ENCODE measurements at places on chromosomes 12 and 14. TPM values are rescaled to one million over a fixed set of nuclear protein-coding genes. Genes with fewer than 3 reads are reported as not detected.

Gene NTF3
- 7.4 TPM for total RNA-seq

Gene PLEKHG7
- not detected for total RNA-seq

Gene TAS2R20
- 5.5 TPM for total RNA-seq

Gene ASCL4
- total RNA-seq: not detected

Gene RD3L
- not detected for total RNA-seq

Gene RABGGTA
- total RNA-seq: 25.8 TPM

Gene DPPA3
- not detected for total RNA-seq

Gene B4GALNT1
- total RNA-seq: 5.2 TPM

Gene CDH24
- 6.4 TPM for total RNA-seq

Gene FZD10
- not detected for total RNA-seq

- DNase-seq: no peak
Observed at GRCh38 chr14:97854918-97855317, 1057.7 kb downstream of the VRK1 start.

DNA sequence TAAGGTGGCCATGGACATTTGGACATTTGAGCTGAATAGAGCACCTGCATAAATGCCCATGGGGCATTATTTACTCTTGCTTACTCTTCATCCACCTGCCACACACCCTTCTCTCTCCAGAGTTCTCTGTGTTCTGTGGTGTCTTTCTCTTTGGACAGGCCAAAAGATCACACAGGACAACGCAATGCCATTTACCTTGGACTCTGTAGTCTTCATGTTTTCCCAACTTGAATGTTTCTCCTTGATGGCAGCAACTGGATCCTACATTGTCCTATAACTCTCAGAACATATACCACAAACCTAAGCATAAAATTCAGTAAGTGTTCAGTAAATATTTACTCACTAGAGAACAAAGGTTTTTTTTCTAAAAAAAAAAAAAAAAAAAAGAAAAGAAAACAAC, 41.7 kb upstream of the PTHLH start:
- DNase-seq: no peak

- DNase-seq: no peak
Observed at GRCh38 chr14:53161758-53162435, 8.8 kb upstream of the DDHD1 start.

DNA sequence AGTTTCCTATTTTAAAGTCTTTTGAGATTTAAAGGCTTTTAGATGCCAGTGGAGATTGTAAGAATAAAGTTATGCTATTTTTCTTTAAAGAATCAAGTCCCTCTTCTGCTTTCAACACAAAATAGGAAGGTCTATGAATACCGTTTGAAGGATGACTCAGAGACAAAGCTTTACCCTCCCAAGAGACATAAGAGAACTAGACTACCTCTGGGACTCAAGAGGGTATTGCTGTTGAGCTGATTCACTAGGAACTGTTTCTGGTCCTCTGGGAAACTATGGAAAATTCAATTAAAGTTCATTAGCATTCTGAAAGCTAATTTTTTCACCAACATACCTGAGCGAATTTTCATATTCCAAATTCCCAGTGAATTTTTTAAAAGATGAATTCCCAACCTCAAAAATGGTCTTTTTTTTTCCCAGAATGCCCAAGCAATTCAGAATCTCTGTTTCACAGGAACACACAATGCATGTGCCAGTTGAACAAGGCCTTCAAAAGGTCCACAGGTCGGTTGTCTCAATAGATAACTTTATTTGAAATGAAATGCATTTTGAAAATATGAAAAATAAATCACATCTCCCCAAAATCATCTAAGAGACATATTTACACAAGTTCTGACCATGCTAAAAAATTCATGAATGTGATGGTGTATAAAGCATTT, 6.5 kb downstream of the PHLDA1 start:
- peak; percentile 80 for DNase-seq

- no peak for DNase-seq
Observed at GRCh38 chr12:107736914-107737313, 24.0 kb downstream of the PRDM4 start.

DNA sequence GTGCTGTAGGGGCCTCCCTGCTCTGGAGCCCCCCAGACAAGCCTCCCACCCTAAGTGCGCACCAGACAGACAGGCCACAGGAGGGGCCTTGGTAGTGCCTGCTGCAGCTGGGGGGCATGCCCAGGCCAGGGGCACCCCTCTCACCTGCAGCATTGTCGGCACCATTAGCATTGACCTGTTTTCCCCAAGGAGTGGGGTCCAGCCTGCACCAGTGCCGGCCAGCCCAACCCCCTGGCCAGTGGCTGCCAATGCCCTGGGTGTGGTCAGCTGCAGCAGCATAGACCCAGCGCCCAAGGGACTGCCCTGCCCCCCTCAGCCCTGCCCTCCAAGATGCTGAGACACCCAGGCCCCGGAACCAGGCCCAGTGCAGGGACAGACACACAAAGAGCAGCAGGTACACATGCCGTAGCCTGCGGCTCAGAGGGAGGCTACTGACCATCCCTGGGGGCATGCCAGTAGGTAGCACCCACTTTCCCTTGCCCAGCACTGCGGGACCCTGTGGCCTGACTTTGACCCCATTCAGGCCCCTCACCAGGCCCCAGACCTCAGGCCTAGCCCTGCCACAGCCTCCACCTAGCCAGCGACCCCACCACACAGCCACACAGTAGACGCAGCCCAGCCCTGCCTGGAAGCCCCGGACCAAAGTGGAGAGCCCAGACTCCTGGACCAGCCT, 1.0 kb downstream of the AHNAK2 start:
- no peak for DNase-seq

- DNase-seq: no peak
Observed at GRCh38 chr12:103947871-103948555, 17.7 kb upstream of the TDG start.

GRCh38 chr12:131509701-131510100, 201.2 kb upstream of the SFSWAP start:
- DNase-seq: no peak

GRCh38 chr14:49303946-49304516, 282.1 kb downstream of the RPS29 start:
- DNase-seq: peak; percentile 5

DNA sequence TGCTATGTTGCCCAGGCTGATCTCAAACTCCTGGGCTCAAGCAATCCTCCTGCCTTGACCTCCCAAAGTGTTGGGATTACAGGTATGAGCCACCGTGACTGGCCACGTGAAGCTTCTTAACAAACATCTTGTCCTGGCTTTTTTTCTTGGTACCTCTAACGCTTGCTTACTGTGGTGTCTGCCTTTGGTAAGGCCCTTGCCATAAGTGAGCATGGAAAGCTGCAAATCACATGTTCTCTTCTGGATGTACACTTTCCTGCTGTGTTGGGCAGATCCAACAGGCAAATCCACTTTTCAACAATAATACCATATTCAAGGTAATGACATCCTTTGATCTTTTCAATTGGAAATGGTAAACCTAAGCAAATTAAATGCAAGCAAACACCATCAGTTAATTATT, 54.6 kb downstream of the ARF6 start:
- no peak for DNase-seq

DNA sequence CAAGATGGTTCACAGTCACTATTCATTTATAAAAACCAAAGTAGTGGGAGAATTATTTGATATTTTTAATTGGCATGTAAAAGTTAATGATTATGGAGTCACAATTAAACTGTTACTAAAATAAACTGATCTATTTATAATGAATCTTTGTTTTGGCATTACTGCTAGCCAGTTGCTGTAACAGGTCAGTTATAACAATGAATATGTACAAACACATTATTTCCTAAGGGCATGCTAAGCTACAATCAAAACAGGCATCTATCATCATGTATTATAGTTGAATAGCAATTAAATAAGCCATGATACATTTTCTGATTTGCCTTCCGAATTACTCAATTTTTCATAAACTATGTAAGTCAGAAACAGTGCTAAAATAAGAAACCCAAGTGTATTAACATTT, 518.3 kb downstream of the SLC16A7 start:
- no peak for DNase-seq

GRCh38 chr12:115873451-115874082, 403.9 kb downstream of the MED13L start:
- DNase-seq: no peak

GRCh38 chr12:5439788-5440300, 7.9 kb downstream of the NTF3 start:
- no peak for DNase-seq

- no peak for DNase-seq
Observed at GRCh38 chr12:28586481-28586880, 396.2 kb downstream of the CCDC91 start.

DNA sequence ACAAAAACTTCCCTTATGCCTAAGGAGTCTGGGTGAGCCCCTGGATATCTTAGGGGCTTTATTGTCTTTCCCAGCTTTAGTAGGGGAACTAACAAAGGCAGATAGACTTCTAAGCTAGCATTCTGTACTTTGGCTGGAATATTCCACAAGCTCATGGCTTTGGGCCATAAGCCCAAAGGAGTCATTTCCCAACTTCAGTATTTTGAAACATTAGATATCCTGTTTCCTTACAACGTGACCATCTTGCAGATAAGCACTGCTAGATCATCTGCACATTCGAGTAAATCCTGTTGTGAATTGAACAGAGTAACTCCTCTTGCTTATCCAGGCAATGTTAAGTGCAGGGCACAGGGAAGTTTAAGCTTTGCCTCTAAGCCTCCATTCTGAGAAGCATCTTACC, 70.6 kb upstream of the ACTN1 start:
- peak; percentile 98 for DNase-seq

DNA sequence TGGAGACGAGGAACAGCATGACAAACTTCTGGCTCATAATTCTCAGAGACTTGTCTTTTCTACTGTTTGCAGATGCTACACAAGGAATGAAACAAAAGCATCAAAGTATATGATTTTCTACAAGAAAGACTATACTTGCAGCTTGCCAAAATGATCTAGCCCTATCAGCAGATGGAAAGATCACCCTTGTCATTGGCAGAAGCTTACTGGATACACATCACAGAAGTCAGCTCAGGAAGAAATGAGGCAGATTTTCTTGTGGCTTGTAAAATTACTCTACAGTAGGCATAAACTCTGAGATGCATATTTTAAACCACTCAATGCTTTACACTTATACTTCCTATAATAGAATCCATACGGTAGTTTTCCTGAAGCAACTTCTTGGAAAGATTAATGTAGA, 20.6 kb downstream of the E2F7 start:
- DNase-seq: no peak

- DNase-seq: peak; percentile 80
Observed at GRCh38 chr14:99574099-99574880, 29.7 kb downstream of the CCDC85C start.

DNA sequence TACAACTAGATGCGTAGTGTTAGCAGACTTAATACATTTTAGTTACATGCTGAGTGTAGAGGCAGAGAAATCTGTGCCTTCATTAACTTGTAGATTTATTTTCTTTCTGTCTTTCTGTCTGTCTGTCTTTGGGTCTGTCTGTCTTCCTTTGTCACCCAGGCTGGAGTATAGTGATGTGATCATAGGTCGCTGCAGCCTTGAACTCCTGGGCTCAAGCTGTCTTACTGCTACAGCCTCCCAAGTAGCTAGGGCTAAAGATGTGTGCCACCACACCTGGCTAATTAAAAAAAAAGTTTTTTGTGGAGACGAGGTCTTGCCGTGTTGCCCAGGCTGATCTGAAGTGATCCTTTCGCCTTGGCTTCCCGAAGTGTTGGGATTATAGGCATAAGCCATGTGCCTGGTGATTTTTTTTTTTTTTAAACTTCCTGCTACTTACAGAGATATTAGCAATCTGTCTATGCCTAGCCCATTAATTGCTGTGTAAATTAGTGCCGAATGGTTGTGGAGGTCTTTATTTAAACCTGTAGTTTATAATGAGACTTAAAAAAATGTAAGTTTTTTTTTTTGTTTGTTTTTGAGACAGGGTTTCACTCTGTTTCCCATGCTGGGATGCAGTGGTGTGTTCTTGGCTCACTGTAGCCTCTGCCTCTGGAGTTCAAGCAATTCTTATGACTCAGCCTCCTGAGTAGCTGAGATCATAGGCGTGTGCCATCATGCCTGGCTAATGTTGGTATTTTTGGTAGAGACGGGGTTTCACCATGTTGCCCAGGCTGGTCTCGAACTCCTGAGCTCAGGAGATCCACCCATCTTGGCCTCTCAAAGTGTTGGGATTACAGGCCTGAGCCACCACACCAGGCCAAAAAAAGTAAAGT, 22.8 kb downstream of the ERC1 start:
- peak; percentile 70 for DNase-seq

DNA sequence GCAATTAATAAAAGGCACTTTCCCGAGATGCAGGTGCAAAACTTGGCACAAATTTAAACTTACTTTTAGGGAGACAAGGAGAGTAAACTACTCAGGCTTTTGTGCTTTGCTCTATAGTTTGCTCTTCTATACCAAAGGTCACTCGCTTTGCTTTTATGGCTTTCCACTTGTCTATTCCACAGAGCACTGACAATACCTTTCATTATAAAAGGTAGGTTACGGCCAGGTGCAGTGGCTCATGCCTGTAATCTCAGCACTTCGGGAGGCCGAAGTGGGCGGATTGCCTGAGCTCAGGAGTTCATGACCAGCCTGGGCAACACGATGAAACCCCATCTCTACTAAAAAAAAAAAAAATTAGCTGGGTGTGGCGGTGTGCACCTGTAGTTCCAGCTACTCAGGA, 32.9 kb downstream of the ALKBH1 start:
- DNase-seq: no peak

GRCh38 chr12:71636704-71637115, 26.9 kb downstream of the ZFC3H1 start:
- DNase-seq: peak; percentile 69

- DNase-seq: peak; percentile 67
Observed at GRCh38 chr14:67429510-67430205, 17.7 kb upstream of the PLEK2 start.

DNA sequence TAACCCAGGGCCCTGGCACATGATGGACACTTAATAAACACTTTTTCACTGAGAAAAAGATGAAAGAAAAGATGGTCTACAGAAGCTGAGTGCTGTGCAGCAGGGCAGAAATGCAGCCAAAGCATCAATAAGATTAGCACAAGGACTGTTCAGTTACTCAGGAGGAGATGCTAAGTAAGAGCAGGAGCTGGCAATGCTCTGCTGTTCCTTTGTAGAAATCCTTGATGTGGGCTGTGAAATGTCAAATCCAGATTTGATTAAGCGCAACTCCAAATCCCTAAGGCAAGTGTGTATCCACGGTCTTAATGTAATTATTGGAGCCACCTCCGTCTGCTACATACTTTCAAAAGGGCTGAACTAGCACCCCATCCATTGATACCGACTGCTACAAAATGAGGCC, 151.8 kb upstream of the BTG1 start:
- DNase-seq: no peak

DNA sequence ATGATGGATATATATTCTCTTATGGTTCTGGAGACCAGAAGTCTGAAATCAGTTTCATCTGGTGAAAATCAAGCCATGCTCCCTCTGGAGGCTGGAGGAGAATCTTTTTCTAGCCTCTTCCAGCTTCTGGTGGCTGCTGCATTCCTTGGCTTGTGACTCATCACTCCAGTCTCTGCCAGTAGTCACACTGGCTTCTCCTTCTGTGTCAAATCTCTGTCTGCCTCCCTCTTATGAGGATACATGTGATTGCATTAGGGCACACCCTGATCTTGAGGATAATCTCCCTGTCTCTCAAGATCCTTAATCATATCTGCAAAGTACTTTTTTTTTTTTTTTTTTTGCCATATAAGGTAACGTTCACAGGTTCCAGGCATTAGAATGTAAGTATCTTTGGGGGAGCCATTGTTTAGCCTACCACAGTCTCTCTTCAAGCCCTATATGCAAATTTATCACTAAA, 17.7 kb downstream of the DNAL1 start:
- peak; percentile 89 for DNase-seq
